Thyroid gland (tissue), 4 donors: ENCODE measurements at places on chromosomes 2 and 18. TPM values are rescaled to one million over a fixed set of nuclear protein-coding genes. Genes with fewer than 3 reads are reported as not detected.

ST8SIA5 gene
- total RNA-seq, result 1.2 TPM

DNA sequence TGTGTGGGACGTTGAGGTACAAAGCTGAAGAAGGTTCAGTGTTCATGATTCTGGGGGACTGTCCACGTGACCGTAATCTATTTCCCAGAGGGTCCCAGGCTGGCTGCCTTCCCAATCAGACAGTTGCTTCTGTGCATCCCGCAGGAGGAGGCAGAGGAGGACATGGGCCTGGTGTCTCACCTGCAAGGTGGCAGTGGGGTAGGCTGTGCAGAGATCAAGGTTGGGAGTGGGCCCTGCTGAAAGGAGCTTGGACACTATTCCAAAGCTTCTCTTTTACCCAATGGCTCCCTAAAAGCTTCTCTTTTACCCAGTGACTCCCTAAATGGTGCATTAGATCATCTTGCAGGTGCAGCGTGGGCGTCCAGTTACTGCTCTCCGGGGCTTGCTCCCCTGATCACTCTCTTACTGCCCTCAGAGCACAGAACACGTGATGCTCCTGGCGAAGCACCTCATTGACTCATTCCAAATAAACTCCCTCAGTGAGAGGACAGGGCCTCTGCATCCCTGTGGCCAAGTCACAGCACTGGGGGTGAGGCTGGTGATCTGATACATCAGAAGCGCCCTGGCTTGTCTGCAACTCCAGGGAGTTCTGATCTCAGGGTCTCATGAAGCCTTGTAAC, 41.5 kb downstream of the RNF144A start:
- DNase-seq, result no peak
- no peak overlapping the region for H3K4me3 ChIP-seq
- H3K4me1 ChIP-seq, result peaks cover 11% of the 10 kb centered on the region
- H3K27me3 ChIP-seq, result no peaks in the 10 kb centered on the region
- H3K36me3 ChIP-seq, result no peaks in the 10 kb centered on the region
- H3K27ac ChIP-seq, result no peak overlapping the region

DLX1 gene
- total RNA-seq, result 0.68 TPM

DNA sequence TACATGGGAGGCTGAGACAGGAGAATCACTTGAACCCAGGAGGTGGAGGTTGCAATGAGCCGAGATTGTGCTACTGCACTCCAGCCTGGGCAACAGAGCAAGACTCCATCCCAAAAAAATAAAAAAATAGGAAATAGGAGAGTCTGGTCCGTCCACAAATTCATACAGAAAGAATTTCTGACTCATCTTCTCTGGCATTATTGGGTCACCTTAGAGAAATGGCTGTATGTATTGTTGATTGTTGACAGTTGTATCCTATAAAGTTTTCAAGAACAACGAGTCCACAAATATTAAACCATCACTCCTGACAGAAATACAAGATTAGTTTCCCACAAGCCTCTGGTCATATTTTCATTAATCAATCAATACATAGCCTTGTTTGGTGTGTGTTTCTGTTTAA, 20.4 kb downstream of the RBM43 start:
- H3K36me3 ChIP-seq, result no peaks in the 10 kb centered on the region
- H3K4me1 ChIP-seq, result no peaks in the 10 kb centered on the region
- no peak for DNase-seq
- H3K27me3 ChIP-seq, result no peaks in the 10 kb centered on the region
- no peak overlapping the region for H3K27ac ChIP-seq

DNA sequence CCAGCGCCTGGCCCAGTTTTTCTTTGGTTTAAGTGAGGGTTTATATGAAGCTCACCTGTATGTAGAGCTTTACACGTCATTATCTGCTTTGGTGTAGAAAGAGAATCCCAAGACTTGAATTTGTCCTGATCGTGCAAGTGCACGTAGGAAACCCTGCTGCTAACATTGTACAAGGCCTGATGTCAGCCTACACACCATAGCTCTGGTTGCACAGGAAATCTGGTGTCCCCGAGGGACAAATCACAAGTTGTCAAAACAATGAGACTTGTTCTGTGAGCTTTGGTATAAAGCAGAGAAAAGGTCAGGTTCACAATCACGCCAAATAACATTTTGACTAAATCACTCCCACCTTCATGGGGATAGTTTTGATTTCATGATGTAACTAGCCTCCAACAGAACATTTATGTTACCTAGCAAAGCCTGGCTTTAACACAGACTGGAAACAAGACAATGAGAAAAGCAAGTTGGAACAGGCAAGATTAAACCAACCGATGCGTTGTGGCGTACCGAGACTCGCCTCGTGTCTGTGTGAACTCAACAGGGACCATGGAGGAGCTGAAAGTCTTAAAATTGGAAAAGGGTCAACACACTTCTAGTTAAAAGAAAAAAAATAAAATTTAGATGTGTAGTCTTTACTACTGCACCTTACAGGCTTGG, 41.4 kb downstream of the ZAP70 start:
- no peak overlapping the region for H3K4me3 ChIP-seq
- H3K27me3 ChIP-seq, result no peaks in the 10 kb centered on the region
- no peak for DNase-seq

GRCh38 chr2:240308111-240308651, 127.3 kb upstream of the GPC1 start:
- no peak for DNase-seq
- no peak overlapping the region for H3K4me3 ChIP-seq
- no peaks in the 10 kb centered on the region for H3K36me3 ChIP-seq
- no peaks in the 10 kb centered on the region for H3K27me3 ChIP-seq

PJVK gene
- 4.5 TPM for total RNA-seq

DNA sequence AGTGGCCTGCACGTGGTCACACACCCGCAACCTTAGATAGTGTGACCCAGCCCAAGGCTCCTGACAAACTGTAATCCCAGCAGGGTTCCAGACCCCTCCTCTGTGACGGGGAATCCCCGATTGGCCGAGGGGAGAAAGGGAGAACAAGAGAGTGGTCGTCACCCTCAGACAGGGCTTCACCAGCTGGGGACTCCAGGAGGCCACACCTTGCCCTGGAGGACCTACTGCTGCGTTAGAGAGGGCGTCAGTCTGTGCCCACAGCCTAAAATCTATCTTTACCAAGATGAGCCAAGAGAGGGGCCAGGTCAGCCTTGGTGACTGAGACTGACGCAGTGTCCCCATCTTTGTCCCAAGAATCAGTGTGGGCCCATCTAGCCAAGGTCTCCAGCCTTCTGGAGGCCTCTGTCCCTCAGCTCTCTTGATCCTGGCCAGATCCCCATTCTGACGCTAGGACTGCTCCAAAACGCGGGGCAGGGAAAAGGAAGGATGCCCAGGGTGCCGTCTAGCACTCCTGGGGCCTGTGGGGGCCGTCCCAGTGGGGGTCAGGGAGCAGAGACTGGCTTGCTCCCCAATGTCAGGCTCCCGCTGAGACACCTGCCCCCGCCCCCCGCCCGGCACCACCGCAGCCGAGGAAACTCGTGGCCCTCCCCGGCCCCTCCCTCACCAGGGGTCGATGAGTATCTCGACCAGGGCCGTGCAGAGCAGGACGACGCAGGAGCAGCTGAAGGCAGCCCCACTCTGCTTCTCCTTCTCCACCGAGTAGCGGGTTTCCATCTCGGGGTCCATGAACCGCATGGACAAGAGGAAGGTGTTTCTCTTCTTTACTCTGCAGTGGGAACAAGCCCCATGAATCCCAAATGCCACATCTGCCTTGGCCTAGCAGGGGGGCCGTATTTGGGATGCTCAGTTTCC, 40.9 kb downstream of the CENPO start:
- H3K4me3 ChIP-seq, result no peak overlapping the region
- no peaks in the 10 kb centered on the region for H3K36me3 ChIP-seq
- no peak for DNase-seq
- no peaks in the 10 kb centered on the region for H3K4me1 ChIP-seq
- H3K27ac ChIP-seq, result no peak overlapping the region
- no peaks in the 10 kb centered on the region for H3K27me3 ChIP-seq

SP3 gene
- 206 TPM for total RNA-seq

DNA sequence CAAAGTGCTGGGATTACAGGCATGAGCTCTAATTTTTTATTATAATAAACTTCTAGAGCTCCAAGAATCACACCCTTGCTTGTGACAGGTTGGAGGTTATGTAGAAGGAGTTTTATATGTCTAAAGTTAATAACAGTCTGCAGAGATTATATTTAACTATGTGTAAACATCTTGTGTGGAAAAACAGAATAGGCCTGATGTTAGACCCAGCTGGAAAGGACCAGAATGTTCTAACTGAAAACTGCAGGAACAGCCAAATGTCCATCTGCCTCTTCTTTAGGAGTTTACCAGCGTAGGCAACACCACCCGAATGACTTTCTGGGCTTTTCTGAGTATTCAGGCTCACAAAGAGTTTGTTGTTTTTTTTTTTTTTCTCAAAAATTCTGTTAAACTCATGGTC, 67.1 kb upstream of the CDCA7 start:
- H3K4me3 ChIP-seq, result no peak overlapping the region
- H3K36me3 ChIP-seq, result no peaks in the 10 kb centered on the region
- no peaks in the 10 kb centered on the region for H3K27me3 ChIP-seq
- H3K27ac ChIP-seq, result no peak overlapping the region
- DNase-seq, result no peak

DNA sequence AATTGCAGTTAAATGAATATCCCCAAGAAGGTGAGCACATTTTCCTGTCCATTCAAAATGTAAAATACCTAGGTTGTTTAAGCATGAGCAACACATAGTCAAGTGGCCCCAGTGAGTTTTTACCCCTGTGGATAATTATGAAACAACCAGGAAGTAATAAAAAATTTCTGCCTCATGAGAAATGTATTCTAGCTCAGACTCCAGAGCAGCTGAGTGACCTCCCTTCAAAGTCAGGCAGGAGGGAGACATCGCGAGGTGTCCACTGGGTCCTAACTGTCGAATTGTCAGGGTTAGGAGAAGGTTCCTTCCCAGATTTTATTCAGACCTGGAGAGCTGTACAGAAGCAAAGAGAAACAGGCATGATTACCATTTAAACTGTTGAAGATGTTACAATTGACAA, 416.6 kb upstream of the SMIM21 start:
- H3K4me1 ChIP-seq, result no peaks in the 10 kb centered on the region
- no peak overlapping the region for H3K27ac ChIP-seq

QPCT gene
- total RNA-seq, result 5.4 TPM

- no peak overlapping the region for H3K4me3 ChIP-seq
- H3K36me3 ChIP-seq, result no peaks in the 10 kb centered on the region
- no peak for DNase-seq
- no peaks in the 10 kb centered on the region for H3K4me1 ChIP-seq
Measured at GRCh38 chr18:52636536-52636935, 296.5 kb downstream of the DCC start.

GREB1L gene
- 34.8 TPM for total RNA-seq

GRCh38 chr2:119015845-119016244, 73.9 kb downstream of the MARCO start:
- H3K4me1 ChIP-seq, result no peaks in the 10 kb centered on the region
- H3K27me3 ChIP-seq, result no peaks in the 10 kb centered on the region
- H3K4me3 ChIP-seq, result no peak overlapping the region
- DNase-seq, result no peak
- H3K27ac ChIP-seq, result no peak overlapping the region
- no peaks in the 10 kb centered on the region for H3K36me3 ChIP-seq

GRP gene
- total RNA-seq, result 8.6 TPM

DNA sequence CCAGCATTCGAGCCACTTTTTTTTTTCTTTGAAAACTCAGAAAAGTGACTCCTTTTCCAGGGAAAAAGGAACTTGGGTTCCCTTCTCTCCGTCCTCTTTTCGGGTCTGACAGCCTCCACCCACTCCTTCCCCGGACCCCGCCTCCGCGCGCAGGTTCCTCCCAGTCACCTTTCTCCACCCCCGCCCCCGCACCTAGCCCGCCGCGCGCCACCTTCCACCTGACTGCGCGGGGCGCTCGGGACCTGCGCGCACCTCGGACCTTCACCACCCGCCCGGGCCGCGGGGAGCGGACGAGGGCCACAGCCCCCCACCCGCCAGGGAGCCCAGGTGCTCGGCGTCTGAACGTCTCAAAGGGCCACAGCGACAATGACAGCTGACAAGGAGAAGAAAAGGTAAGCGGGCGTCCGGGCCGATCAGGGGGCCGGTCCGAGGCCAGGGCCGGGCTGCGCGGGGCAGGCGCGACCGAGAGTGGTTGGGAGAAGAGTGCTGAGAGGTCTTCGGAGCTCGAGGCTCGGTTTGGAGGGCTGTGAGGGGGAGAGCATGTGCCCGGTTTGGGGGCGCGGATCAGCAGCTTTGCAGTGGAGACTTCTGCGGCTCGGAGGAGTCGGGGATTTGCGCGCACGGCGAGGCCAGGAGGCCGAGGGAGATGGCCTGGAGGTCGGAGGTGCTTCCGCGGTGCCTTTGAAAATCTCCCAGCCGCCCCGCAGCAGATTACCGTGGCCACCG, 502 bp downstream of the EPAS1 start:
- peak overlapping the region; percentile 33 for H3K4me3 ChIP-seq
- peak; percentile 92 for DNase-seq
- peak overlapping the region; percentile 93 for H3K27ac ChIP-seq
- no peaks in the 10 kb centered on the region for H3K27me3 ChIP-seq
- peaks cover 4% of the 10 kb centered on the region for H3K36me3 ChIP-seq
